ENCODE measurements at places on chromosomes 7 and 10.

DNA sequence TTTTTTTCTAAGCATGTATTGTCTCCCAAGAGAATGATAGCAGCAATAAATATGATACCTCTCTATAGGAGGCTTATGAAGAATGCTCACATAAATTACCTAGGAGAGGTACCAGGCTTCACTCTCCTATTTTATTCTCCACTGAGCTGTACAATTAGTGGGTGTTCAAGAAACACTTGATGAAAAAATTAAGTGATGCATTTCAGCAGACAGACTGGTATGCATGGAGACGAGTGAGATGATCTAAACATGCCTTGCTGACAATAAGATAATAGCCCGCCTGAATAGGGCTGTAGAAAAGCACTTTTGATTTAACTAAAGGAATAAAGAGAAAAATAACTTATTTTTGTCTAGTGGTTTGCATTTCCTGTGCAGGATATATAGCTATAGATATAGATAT is 1449.7 kb downstream of the GATA3 start:
- no peak for DNase-seq

GRCh38 chr7:157568770-157569584 is 232.2 kb downstream of the DNAJB6 start:
- DNase-seq = peak; percentile 46

- DNase-seq = peak; percentile 39
Measured at GRCh38 chr10:129133856-129134255, 333.2 kb upstream of the MGMT start.

DNA sequence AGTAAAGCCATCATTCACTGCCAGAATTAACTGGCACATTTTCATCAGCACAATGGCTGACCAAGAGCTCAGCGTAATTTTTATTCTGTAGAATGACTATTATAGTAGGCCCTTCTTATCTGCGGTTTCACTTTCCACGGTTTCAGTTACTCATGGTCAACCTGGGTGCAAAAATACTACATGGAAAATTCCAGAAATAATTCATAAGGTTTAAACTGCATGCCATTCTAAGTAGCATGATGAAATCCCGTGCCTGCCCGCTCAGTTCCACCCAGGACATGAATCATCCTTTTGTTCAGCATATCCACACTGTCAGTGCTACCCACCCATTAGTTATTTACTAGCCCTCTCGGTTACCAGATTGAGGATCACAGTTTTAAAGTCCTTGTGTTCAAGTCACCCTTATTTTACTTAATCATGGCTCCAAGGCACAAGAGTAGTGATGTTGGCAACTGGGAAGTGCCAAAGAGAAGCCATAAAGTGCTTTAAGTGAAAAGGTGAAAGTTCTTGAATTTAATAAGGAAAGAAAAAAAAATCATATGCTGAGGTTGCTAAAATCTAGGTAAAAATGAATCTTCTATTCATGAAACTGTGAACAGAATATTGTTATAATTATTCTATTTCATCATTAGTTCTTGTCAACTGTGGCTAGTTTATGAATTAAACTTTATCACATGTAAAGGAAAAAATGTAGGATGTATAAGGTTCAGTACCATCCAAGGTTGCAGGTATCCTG is 204.9 kb downstream of the DOCK4 start:
- DNase-seq = no peak

DNA sequence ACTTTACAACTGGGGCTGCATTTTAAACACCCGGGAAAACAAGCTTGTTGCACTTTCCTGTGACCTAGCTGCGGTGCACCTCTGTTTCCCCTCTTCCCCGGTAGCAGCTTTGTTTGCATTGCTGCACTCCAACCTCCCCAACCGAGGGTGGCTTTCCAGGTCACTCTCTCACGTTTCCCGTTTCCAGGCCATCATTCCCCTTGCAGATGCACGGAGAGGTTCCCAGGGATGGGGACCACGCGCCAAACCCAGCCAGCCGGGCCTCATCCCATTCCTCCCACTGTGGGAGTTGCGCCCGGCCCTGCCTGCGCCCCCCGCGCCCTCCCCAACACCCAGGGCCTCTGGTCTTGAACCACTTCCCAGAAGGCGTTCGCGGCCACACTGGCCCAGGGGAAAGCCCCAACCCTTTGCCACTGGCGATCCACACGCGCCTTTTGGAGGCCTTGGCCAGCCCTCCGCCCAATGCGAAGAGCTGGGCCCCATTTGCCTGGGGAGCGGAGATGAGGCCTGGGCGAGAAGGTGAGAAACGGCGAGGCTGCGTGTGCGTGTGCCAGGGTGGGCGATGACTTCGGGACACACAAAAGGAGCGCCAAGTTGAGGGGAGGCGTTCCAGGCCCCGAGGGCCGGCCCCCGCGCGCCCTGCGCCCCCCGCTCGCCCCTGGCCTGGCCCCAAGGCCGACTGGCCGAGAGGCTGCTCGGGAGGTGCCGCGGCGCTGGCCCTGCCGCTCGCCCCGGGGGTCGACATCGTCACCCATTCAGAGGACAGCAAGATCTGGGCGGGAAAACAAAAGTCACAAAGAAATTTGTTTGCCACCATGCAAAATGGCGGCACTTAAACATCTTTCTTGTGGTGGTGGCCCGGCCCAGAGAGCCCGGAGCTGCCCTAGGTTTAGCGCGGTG is 15.9 kb downstream of the SKIDA1 start:
- DNase-seq = no peak
